Stimulated activated CD8-positive, alpha-beta memory T cell treated with anti-CD3 and anti-CD28 coated beads, Interleukin-2, amount 100 ng/mL, for 1 hour (primary cell): ENCODE measurements at places on chromosomes 7 and 10.

GRCh38 chr7:95340491-95340890 lies 16.2 kb upstream of the PON1 start:
- DNase-seq = no peak

DNA sequence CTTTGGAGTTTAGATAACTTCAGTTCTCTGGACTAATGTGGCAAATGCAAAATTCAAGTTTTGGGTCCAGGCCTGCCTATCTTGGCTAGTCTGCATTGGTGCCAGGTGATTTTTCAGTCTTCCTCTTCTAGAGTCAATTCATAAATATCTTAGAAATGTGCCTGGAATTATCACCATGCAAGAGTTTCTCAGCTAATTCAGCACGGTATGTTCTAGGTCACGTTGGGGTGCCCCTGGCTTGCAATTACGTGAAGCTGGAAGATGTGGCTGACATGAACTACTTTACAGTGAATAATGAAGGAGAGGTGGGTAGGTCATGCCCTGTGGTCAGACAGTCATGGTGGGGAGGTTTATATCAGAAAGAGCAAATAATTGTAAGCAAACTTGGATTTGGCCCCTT lies 25.0 kb downstream of the ZDHHC6 start:
- DNase-seq = no peak

GRCh38 chr7:30707391-30708357 lies 25.4 kb upstream of the CRHR2 start:
- no peak for DNase-seq

DNA sequence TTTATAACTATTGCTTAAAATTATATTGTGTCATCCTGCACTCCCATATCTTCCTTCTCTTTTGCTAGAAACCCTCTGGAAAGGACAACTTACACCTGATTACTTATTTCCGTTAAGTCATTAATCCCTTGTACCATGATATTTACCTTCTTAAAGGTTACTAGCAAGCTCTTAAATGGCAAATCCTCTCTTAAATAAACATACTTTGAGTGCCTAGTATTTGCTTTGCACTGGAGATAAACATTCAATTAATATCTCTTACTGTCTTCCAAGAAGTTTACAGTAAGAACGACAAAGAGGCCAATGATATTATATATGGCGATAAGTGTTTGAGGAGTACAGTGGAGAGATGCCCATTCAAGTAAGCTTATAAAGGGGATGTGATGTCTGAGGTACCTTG lies 278.3 kb downstream of the HGF start:
- no peak for DNase-seq

- DNase-seq = no peak
These were observed 33.6 kb upstream of the BICC1 start for GRCh38 chr10:58479045-58479444.

- DNase-seq = no peak
These were observed 13.9 kb downstream of the PARD3 start for GRCh38 chr10:34801097-34801733.

- DNase-seq = no peak
These were observed 23.2 kb upstream of the LAMB1 start for GRCh38 chr7:108026116-108026515.
